ENCODE measurements at places on chromosomes 1 and 21.

GRCh38 chr1:198638894-198639635 lies at the start of gene PTPRC:
TSS of gene PTPRC (plus strand) at chr1:198639040. CDS start at chr1:198639269, 229 bp downstream.
- DNase-seq: no peak

DNA sequence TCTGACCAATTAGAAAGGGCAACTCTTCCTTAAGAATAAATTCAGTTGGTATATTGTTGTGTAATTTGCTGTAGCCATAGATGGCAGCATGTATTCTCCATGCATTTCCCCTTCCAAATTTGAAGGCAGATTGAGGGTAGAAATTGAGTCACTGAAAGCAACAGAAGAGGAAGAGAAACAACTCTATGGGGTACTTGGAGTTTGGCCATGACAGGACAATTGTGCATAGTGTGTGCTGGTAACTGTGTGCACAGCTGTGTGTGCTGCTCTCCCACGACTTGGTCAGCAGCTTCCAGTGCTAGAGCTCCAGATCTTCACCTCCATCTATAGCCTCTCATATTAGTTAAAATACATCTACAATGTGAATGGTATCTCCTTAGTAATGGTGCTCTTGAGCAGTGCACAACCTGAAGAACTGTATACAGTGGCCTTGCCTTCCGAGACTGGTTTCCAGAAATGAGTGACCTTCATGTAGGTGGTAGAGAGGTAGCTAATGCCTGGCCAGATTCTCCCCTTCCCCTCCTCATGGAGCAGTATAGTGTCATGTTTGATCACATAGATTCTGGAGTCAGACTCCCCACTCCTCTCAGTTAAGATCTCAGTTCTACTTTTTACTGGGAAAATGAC lies 882 bp upstream of the FCAMR start:
- DNase-seq: no peak

- DNase-seq: no peak
Measured at GRCh38 chr1:71252900-71253299, 172.1 kb upstream of the ZRANB2 start.

GRCh38 chr1:157105298-157105987 lies 5.8 kb upstream of the ETV3L start:
- DNase-seq: no peak

DNA sequence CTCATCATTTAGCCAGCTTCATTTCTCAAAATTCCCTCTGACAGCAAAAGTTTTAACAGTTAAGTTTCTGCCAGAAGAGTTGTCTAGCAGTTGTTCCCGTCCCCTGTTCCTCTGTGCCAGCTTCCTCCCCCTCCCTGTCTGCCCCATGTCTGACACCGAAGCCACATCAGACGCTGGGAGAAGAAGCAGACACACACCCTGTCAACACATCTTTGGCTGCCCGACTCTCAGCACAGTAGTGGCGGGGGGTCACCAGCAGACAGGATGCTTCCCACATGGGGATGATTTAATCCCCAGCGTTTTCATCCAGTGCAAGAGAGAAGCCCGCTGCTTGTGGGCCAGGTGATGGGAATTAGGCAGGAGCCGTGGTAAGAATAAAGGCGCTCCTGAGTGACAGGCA lies 379.4 kb upstream of the RUNX1 start:
- peak; percentile 63 for DNase-seq

DNA sequence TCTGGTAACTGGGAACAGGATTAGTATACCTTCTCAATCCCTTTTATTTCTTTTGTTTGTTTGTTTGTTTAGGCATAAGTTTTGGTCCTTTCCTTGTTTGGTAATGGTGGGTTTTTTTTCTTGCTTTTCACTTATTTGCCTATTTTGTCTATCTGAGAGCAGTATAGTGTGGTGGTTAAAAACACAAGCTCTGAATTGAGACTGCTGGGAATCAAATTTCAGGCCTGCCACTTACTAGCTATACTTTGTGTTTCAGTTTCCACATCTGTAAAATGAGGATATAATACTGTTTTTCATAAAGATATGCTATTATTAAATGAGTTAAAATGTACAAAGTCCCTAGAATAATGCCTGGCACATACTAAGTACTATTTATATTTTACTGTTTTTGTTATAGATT lies 81.6 kb upstream of the IVNS1ABP start:
- DNase-seq: no peak

GRCh38 chr1:111600886-111601386 lies 18.7 kb upstream of the RAP1A start:
- no peak for DNase-seq

GRCh38 chr1:108598340-108598739 lies 38.4 kb downstream of the EEIG2 start:
- DNase-seq: no peak

GRCh38 chr1:247357052-247357780 lies 25.5 kb upstream of the ZNF496 start:
- DNase-seq: no peak

DNA sequence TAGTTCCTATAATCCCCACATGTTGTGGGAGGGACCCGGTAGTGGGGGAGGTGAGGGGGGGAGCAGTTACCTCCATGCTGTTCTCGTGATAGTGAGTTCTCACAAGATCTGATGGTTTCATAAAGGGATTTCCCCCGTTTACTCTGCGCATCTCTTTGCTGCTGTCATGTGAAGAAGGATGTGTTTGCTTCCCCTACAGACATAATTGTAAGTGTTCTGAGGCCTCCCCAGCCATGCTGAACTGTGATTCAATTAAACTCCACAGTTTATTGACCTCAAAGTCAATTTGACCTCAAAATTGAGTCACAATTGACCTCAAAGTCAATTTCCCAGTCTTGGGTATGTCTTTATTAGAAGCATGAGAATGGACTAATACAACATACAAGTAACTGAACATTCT lies 19.7 kb downstream of the DPH5 start:
- DNase-seq: no peak

DNA sequence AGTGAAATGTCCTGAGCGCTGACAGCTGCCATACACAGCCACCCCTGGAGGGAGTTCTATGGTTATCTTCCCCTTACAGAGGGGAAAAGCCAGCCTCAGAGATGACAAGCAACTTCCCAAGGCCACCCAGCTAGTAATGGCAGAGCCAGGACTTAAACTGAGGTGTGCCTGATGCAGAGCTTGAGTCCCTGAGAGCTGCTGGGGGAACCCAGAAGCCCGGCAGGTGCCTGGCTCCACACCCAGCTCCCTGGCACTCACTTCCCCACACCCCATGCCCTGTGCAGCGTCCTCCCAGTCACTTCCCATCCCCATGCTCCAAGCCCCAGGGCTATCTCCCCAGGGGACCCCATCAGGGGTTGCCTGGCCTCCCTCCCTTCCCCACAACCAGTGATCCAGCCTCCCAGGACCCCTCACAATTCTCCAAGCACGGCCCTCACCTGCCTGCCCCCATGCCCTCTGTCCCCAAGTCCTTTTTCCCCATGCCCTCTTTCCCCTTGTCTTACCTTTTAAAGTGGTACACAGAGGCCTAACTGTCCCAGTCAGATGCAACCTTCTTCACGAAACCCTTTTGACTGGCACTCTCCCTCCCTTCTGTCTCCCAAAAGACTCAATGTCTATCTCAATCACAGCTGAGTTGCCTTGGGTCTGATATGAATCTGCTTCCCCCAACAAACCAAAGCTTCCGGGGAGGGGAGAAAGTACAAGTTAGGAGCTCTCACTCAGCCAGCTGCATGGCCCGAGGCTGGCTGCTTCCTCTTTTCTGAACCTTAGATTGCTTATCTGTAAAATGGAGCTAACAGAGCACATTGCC lies 39.8 kb upstream of the LRP8 start:
- DNase-seq: no peak

DNA sequence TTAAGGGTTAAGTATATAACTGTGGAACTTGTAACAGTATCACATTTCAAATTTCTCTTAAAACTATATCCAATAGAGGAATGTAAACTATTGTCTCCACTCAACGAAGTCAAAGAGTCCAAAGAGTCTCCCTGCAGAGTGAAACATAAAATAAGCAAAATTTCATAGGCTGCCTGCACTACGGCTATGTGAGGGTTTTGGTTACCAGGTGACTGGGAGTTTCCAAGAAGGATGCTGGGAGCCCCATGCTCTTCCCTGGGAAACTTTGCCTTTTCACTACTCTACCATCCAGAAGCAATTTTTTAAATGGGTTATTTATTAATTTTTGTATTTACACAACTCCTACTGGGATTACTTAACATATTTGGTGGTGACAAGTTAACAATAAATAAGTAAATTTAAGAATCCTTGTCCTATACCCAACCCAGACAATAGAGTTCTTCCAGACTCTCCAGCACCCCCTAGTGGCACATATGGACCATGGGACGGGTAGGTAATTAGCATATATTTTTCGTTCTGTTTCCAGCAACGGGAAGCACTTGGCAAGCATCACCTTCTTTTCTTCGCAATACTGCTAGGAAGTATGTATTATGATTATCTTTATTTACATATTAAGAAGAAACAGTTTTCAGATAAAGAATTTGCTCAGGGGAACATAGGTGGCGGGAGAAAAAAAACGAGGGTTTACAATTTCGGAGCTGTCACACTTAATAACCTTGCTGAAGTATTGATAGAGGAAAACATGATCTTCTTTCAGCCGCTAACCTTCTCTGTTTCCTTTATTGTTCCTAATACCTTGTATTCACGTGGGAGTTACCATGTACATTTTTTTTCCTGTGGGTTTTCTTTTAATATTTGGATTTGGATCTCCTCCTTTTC lies 3.5 kb downstream of the FMO2 start:
- DNase-seq: peak; percentile 67

DNA sequence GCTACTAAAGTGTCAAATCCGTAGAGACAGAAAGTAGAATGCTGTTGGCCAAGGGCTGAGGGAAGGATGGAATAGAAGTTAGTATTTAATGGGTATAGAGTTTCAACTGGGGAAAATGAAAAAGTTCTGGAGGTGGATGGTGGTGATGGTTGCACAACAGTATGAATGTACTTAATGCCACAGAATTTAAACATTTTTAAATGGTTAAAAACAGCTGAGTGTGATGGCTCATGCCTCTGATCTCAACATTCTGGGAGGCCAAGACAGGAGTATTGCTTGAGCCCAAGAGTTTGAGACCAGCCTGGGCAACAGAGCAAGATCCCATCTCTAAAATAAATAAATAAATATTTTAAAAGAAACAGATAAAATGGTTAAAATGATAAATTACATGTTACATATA lies 44.5 kb downstream of the PIK3R3 start:
- DNase-seq: no peak

- no peak for DNase-seq
Measured at GRCh38 chr1:210635108-210635507, 306.4 kb downstream of the HHAT start.

DNA sequence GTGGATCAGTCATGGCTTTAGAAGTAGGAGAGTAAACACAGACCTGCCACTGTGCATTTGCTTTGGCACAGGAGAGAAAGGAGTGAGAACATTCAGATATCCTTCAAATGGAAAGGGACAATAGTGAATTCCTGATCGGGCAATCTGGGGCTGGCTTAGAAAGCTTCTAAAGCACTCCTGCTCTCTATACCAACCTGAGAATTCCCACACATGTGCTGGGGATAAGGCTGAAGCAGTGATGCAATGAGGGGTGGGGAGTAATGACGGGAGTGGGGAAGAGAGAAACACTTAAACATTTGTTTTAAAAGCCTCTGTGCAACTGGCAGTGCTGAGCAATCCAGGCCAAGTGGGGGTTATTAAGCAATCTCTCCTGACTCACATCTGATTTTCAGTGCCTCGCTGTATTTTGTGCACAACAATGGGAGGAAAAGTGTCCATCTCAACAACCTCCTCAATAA lies 108.8 kb downstream of the KIAA0319L start:
- DNase-seq: peak; percentile 96

GRCh38 chr1:110192541-110192940 lies 17.6 kb upstream of the KCNC4 start:
- no peak for DNase-seq

DNA sequence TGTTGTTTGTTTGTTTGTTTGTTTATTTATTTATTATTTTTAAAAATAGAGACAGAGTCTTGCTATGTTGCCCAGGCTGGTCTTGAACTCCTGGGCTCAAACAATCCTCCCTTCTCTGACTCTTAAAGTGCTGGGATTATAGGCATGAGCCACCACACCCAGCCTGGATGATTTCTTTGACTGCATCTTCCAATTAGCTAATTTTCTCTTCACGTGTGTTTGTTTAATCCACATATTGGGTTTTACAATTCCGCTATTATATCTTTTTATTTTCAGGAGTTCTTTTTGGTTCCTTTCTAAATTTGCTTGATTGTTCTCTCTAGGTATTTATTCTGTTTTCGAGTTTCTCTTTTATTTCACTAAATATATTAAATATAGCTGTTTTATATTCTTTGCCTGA lies 19.8 kb downstream of the SH3BGR start:
- DNase-seq: no peak

- DNase-seq: no peak
Measured at GRCh38 chr1:46285730-46286477, 17.5 kb downstream of the LRRC41 start.

DNA sequence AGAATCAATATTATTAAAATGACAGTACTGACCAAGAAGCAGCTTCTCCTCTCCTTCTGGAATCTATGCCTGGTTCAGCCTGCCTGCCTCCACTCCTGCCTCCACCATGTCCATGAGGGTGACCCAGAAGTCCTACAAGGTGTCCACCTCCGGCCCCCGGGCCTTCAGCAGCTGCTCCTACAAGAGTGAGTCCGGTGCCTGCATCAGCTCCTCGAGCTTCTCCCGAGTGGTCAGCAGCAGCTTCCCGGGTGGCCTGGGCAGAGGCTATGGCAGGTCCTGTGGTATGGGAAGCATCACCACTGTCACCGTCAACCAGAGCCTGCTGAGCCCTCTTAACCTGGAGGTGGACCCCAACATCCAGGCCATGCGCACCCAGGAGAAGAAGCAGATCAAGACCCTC lies 822.4 kb upstream of the NEGR1 start:
- no peak for DNase-seq

DNA sequence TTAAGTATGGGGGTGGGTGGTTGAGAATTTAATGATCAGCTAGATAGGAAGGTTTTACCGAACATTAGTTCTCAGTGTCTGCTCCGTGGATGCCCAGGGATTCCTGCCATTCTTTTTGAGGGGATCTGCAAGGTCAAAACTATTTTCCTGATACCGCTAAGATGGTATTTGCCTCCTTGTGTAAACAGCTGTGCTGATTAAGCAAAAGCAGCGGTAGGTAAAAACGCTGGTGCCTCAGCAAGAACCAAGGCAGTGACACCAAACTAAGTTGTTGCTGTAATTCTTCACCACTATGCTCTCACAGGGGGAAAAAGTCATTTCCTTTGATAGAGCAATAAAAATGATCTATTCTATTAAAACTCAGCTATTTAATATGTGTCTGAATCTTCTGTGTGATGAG lies 229.0 kb downstream of the FMN2 start:
- no peak for DNase-seq

DNA sequence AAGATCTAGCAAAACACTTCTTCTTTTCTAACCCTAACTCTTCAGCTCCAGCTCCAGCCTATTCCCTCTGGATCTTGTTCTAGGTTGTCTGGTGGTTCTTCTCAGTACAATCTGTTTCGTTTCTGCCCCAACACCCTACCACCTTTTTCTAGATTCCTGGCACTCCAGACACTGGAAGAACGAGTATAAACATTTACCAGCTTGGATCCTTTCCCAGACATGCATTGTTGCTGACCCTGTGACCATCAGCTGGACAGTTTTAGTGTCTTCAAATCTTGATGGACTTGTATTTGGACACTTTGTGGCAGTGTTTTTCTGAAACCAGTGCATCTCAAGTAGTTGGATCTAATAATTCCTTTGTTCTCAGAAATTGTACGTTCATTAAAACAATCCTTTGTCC lies 30.6 kb upstream of the CACNA1E start:
- no peak for DNase-seq

All from AG10803 (cell line).